ENCODE measurements at places on chromosomes 3 and 15. TPM values are rescaled to one million over a fixed set of nuclear protein-coding genes. Genes with fewer than 3 reads are reported as not detected.

GRCh38 chr15:39358441-39359041 lies 222.3 kb upstream of the THBS1 start:
- no peak overlapping the region for H3K27ac ChIP-seq
- H3K27me3 ChIP-seq, result no peaks in the 10 kb centered on the region
- no peak overlapping the region for H3K4me3 ChIP-seq
- H3K36me3 ChIP-seq, result no peaks in the 10 kb centered on the region

DNA sequence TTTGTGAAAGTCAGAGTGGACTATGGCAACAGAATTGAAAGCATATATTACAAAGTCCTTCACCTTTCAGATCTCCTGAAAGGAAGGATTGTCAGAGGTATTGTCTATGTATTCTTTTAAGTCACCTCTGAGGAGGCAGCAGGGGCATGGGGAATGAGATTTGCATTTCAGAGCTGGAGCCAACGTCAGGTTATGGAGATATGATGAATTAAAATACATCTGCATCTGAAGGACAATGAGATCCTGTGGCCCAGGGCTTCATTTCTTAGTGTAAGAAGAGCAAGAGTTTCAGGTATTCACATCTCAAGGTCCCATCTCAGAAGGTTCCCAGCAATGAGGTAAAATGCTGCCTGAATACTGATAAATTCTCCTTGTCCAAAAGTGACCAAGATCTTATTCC lies 695.8 kb downstream of the TUSC7 start:
- no peaks in the 10 kb centered on the region for H3K36me3 ChIP-seq
- H3K4me1 ChIP-seq, result no peaks in the 10 kb centered on the region
- no peak overlapping the region for H3K4me3 ChIP-seq
- H3K27me3 ChIP-seq, result no peaks in the 10 kb centered on the region
- DNase-seq, result no peak
- no peak overlapping the region for H3K27ac ChIP-seq

POMGNT2 gene
- total RNA-seq, result 5.2 TPM

DNA sequence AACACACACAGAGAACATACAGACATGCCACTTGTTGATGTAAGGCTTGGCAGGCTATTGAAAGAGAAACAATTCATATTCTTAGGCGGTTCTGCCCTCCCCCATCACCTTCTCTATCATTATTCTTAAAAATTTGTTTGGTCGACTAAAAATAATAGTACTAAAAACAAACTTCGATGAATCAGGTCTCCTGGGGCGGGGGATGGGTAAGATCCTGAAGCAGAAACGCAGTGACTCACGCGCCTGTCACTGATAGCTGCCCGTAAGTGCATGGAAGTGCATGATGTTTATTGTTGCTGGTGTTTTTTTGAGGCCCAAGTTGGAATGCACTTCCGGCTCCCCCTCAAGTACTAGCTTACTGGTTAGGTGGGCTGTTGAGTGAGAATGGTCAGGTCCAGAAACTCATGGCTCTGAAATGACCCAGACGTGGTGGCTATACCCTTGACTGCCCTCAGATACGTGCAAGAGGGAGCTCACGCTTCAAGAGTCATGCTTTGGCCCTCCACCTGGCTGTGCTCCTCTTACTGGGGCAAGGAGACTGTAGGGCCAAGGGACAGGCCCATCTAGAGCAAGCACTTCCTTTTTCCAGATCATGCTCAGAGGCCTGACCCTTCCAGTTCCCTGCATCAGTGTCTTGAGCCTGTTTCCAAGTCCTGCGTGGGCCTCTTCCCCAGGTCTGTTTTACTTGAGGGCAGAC lies 10.9 kb downstream of the SMAD3 start:
- no peak overlapping the region for H3K27ac ChIP-seq
- peaks cover 14% of the 10 kb centered on the region for H3K4me1 ChIP-seq
- H3K36me3 ChIP-seq, result peaks cover under 1% of the 10 kb centered on the region
- DNase-seq, result no peak

TP63 gene
- 17.3 TPM for total RNA-seq

- DNase-seq, result no peak
- H3K27ac ChIP-seq, result no peak overlapping the region
- no peak overlapping the region for H3K4me3 ChIP-seq
These were observed 114.3 kb downstream of the NSUN3 start for GRCh38 chr3:94176988-94177745.

GRCh38 chr3:28053759-28054158 lies 187.7 kb upstream of the CMC1 start:
- no peak overlapping the region for H3K4me3 ChIP-seq
- no peak for DNase-seq
- H3K27ac ChIP-seq, result no peak overlapping the region
- no peaks in the 10 kb centered on the region for H3K4me1 ChIP-seq
- H3K36me3 ChIP-seq, result no peaks in the 10 kb centered on the region

DNA sequence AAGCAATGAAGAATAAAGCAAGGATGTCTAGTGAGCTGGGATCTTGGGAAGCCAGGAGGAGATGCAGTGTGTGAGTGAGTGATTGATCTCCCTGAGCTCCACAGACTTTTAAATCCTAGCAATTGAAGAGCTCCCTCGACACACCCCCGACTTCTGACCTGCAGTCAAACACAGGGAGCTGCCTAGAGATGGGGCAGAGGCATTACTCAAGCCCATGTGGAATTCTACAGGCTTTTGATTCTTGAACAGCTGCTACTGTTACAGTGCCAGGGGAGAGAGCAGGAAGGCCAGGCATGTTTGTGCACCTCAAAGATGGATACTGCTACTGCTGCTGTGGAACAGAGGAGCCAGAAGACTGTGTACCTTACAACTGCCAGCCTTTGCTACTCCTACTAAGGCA lies 1403.1 kb upstream of the ALCAM start:
- no peak overlapping the region for H3K27ac ChIP-seq
- no peak for DNase-seq
- no peaks in the 10 kb centered on the region for H3K36me3 ChIP-seq
- no peak overlapping the region for H3K4me3 ChIP-seq
- no peaks in the 10 kb centered on the region for H3K27me3 ChIP-seq

DAZL gene
- 0.19 TPM for total RNA-seq

- H3K4me3 ChIP-seq, result no peak overlapping the region
- no peaks in the 10 kb centered on the region for H3K4me1 ChIP-seq
- H3K27me3 ChIP-seq, result no peaks in the 10 kb centered on the region
- H3K36me3 ChIP-seq, result no peaks in the 10 kb centered on the region
- no peak for DNase-seq
These were observed 23.0 kb downstream of the NEO1 start for GRCh38 chr15:73075160-73075859.

DNA sequence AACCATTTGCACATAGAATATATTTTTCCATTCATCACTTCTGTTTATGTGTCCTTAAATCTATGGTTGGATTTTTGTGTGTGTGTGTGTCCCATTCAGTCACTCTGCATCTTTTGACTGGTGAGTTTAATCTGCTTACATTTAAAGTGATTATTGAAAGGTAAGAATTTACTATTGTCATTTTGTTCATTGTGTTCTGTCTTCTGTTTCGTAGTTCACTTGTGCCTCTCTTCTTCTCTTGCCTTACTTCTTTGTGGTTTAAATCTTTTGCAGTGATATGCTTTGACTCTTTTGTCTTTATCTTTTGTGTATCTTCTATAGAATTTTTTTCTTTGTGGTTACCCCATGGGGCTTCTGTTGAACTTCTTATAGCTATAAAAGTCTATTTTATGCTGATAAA lies 166.3 kb upstream of the UBE3A start:
- H3K4me1 ChIP-seq, result no peaks in the 10 kb centered on the region
- no peak overlapping the region for H3K27ac ChIP-seq
- DNase-seq, result no peak
- H3K4me3 ChIP-seq, result no peak overlapping the region

- H3K4me3 ChIP-seq, result no peak overlapping the region
- H3K4me1 ChIP-seq, result no peaks in the 10 kb centered on the region
These were observed 50.0 kb downstream of the CPA3 start for GRCh38 chr3:148914936-148915690.
